ENCODE measurements at places on chromosomes 7 and 10.

- DNase-seq: no peak
Measured at GRCh38 chr7:16309129-16309528, 112.2 kb downstream of the CRPPA start.

GRCh38 chr7:67821116-67821515 is 824.5 kb downstream of the TYW1 start:
- no peak for DNase-seq

GRCh38 chr10:1542941-1543340 is 194.4 kb downstream of the ADARB2 start:
- DNase-seq: no peak

DNA sequence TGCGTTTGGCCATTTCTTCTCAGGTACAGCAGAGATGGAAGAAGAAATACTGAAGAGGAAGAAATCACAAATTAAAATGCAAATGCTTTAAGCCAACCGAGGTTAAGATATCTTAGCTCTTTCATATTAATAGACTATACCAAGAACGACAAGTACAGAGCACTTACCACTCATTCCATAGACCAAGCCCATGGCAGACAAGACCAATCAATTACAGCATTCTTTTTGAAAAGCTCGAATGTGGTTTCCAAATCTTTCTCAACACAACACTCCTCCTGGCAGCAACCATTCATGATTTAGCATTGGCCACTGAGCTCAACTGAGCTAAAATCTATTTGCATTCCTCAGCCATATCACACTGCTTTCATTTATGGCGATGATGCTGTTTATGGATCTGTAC is 2.7 kb downstream of the ASAH2 start:
- no peak for DNase-seq

GRCh38 chr10:123986736-123987135 is 95.1 kb upstream of the CPXM2 start:
- no peak for DNase-seq

- no peak for DNase-seq
Measured at GRCh38 chr7:1045069-1046063, 1.0 kb downstream of the GPR146 start.

DNA sequence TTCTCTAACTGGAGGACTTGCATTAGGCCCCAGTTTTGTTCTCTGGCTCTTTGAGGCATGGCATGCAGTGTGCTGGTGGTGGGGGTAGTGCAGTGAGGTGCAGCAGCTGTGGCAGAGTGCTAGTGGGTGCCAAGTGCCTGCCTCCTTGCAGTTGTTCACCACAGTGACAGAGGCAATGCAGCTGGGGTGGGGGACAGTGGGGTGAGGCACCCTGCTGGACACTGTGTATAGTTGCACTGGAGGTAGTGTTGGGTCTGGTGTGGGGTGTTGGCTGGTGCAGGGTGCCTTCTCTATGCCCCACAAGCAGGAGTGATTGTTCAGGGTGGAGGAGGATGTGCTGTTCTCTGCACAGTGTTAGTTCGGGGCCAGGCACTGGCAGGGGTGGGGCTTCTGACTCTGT is 21.7 kb upstream of the KEL start:
- DNase-seq: no peak

GRCh38 chr10:77560471-77560870 is 77.1 kb downstream of the KCNMA1 start:
- no peak for DNase-seq

DNA sequence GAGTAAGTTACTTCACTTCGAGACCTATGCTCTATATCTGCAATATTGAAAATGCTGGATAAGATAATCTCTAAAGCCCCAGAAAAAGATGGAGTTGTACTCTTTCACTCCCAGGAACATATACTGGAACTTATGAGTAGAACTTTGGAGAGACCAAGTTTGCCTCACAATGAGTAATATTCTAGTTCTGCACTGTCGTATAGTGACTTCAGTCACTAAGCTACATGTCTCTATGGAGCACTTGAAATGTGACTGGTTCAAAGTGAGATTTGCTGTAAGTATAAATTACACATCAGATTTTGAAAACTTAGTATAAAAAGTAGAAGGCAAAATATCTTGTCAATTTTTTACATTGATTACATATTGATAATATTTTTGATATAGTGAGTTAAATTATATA is 116.4 kb downstream of the PTEN start:
- no peak for DNase-seq

- DNase-seq: no peak
Measured at GRCh38 chr7:25900245-25900644, 251.8 kb upstream of the NFE2L3 start.

GRCh38 chr7:8373851-8374250 is 59.6 kb upstream of the NXPH1 start:
- no peak for DNase-seq

DNA sequence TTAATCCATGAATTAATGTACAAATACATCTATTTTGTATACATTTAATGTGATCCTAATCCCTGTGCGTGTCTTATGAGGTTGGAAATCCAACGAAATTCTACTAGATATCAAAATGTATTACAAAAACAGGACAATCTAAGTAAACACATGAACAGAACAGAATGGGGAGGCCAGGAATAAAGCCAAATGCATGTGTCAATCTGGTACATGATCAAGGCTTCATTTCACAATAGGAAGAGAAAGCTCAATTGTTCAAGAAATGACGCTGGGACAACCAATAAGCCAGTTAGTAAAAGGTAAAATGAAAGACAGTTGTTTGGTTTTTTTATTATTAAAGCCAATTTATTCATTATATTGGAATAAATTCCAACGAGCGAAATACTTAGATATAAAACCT is 83.0 kb downstream of the COL13A1 start:
- no peak for DNase-seq

DNA sequence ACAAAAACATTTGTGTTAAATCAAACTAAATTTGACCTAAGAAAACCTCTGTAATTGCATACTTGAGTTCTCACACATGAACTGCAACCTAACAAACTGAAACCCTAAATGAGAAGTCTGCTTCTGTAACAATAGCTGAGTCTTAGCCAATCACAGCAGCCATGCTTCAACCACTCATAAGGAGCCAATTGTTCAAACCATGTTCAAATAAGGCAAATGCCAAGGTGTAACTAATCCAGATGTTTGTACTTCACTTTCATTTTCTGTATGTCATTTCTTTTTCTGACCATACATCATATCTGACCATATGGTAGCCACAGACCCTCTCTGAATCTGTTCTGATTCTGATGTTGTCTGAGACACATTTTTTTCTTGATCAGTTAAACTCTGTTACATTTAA is 47.5 kb upstream of the ANTXRL start:
- DNase-seq: no peak

GRCh38 chr10:107728807-107729206 is 564.3 kb upstream of the SORCS1 start:
- DNase-seq: peak; percentile 11

GRCh38 chr7:127151379-127151778 is 101.4 kb downstream of the GRM8 start:
- DNase-seq: no peak

GRCh38 chr10:114180937-114181336 is 1.8 kb downstream of the TDRD1 start:
- DNase-seq: no peak

GRCh38 chr10:122487174-122487765 is 25.9 kb downstream of the HTRA1 start:
- no peak for DNase-seq

- DNase-seq: no peak
Measured at GRCh38 chr10:82981137-82981723, 1106.2 kb downstream of the NRG3 start.

DNA sequence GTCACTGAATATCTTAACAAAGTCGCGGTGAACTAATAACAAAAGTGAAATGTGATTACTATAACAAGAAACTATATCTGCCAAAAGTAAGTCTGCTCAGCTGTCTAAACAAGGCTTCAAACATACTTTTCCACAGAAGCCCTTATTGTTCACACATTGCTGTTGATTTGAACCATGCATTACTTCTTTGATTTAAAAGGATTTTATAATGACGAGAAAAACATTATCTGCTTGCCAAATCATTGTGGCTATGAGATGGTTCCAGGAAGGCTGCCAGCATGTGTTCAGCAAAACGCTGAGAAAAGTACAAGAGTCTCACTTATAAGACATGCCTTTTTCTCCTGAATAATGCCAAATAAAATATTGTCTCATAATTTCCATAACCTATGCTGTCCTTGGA is 24.4 kb downstream of the RNF133 start:
- no peak for DNase-seq

DNA sequence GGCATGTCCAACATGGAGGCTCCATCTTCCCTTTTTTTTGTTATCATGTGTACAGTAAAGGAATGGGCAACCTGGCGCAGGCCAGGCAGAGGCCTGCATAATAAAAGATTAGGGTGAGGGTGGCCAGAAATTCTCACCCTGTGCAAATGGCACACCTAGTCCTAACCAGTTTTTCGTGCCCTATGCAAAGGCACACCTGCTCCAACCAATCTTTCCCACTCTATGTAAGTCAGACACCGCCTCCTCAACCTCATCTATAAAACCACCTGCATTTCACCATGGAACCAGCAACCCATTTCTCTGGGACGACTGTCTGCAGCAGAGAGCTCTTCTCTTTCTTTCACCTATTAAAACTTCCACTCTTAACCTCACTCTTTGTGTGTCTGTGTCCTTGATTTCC is 16.1 kb downstream of the TBATA start:
- DNase-seq: no peak

- DNase-seq: no peak
Measured at GRCh38 chr10:96301616-96302015, 2.6 kb upstream of the DNTT start.

- no peak for DNase-seq
Measured at GRCh38 chr10:13893926-13894325, 307.2 kb downstream of the PRPF18 start.

DNA sequence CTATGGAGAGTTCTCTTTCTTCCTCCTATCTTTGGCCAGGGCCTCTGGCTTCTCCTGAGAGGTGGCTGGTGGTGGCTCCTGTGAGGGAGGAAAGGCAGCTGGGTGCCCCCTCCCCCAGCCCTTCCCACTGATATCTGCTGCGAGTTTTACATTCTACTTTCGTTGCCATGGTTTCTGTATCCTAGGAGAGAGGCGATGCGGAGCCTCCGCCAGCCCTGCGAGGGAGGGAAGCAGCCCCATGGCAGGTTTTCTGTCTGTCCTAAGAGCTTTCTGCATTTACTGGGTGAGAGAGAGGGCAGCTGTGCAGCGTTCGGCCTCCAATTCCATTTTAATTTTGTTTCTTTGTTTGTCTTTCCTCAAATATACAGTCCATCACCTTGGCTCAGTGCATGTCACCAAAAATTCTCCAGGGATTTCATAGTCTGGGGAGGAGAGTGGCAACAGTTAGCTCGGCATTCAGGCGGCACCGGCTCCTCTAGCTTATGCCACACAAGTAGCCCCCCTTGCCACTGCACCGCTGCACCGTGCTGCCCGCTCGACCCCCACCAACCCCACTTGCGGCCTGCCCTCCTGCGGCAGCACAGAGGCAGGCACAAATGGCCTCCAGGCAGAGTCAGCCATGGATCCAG is 20.4 kb downstream of the DNAJB12 start:
- no peak for DNase-seq

DNA sequence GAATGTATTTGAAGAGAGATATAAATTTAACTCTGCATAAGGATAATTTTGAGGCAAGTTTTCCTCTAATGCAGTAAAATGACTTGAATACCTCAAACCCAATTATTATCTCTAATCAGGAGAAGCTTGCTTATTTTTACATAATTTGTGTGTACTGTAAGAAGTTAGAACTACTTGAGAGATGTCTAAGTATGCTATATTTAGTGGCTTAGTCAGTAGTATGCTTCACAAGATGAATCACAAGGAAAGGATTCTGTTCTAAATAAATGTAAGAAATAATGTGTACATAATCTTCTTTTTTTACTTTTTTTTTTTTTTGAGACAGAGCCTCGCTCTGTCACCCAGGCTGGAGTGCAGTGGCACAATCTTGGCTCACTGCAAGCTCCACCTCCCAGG is 13.7 kb downstream of the PHTF2 start:
- DNase-seq: no peak

DNA sequence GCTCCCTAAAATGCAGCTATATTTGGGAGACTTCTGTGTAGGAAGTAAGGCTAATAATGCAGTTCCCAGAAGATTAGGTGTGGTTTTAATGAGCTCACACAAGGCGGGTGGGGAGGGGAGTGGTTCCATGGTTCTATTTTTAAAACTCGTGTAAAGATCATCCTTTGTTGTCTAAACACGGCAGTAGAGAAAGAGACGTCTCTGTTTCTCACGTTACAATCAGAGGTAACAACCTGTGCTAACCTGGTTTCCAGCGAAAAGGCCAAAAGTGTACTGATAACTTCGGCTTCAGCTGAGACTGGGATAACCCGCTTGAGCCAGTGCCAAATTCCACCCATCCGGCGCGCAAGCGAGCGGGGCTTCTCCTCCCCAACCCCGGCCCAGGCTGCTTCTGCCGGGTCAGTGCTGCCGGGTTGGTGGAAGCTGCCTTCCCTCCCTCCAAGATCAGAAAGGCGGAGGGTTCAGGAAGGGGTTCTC is 2.5 kb upstream of the MAP3K8 start:
- DNase-seq: no peak

- no peak for DNase-seq
Measured at GRCh38 chr10:12587451-12587888, 238.1 kb downstream of the CAMK1D start.

GRCh38 chr7:112462236-112462635 is 12.0 kb downstream of the IFRD1 start:
- DNase-seq: no peak

DNA sequence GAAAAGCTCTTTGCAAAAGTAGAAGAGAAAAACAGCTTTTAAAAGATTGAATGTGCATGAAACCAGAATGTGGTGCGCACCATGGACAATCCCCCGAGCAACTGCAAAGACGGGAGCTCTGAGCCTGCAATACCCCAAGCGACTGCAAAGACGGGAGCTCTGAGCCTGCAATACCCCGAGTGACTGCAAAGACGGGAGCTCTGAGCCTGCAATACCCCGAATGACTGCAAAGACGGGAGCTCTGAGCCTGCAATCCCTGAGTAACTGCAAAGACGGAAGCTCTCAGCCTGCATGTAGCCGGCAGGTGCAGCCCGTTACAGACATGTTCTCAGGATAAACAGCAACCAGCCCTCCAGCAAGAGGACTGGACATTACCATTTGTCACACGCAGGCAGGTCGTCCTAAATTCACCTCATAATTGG is 6.2 kb downstream of the ZNF775 start:
- DNase-seq: no peak

- no peak for DNase-seq
Measured at GRCh38 chr7:2522780-2523433, 3.3 kb downstream of the LFNG start.

- DNase-seq: peak; percentile 92
Measured at GRCh38 chr7:106346678-106347217, 62.0 kb upstream of the NAMPT start.

- DNase-seq: no peak
Measured at GRCh38 chr7:32093415-32094408, 23.5 kb upstream of the PDE1C start.

- DNase-seq: peak; percentile 28
Measured at GRCh38 chr10:23314835-23315239, 29.8 kb downstream of the C10orf67 start.

- no peak for DNase-seq
Measured at GRCh38 chr7:24922099-24922773, 57.7 kb downstream of the OSBPL3 start.

- peak; percentile 59 for DNase-seq
Measured at GRCh38 chr10:31101123-31101522, 69.5 kb upstream of the ZNF438 start.

GRCh38 chr10:53682885-53683284 is 910.3 kb upstream of the MBL2 start:
- DNase-seq: no peak

GRCh38 chr7:97623333-97623732 is 108.6 kb upstream of the TAC1 start:
- peak; percentile 30 for DNase-seq

Data from GM12878 (cell line).